ENCODE measurements at places on chromosomes 13 and 19.

GRCh38 chr19:16847430-16847829, 18.2 kb downstream of the SIN3B start:
- DNase-seq, result no peak

DNA sequence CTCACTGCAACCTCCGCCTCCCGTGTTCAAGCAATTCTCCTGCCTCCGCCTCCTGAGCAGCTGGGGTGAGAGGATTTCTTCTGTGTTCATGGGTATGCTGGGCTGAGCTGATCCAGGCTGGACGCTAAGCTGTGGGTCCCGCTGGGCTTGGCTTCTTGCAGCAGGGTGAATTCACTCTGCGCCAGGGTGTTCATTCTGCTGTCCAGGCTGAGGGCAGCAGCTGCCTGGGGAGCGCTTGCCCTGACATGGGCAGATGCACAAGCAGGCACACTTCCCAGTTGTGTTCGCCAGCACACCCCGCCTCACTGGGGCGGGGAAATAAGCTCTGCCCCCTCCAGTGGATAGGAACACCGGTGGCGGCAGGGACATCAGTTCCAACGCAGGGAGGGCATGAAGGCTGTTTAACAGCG, 7.3 kb upstream of the INAFM1 start:
- DNase-seq, result no peak

DNA sequence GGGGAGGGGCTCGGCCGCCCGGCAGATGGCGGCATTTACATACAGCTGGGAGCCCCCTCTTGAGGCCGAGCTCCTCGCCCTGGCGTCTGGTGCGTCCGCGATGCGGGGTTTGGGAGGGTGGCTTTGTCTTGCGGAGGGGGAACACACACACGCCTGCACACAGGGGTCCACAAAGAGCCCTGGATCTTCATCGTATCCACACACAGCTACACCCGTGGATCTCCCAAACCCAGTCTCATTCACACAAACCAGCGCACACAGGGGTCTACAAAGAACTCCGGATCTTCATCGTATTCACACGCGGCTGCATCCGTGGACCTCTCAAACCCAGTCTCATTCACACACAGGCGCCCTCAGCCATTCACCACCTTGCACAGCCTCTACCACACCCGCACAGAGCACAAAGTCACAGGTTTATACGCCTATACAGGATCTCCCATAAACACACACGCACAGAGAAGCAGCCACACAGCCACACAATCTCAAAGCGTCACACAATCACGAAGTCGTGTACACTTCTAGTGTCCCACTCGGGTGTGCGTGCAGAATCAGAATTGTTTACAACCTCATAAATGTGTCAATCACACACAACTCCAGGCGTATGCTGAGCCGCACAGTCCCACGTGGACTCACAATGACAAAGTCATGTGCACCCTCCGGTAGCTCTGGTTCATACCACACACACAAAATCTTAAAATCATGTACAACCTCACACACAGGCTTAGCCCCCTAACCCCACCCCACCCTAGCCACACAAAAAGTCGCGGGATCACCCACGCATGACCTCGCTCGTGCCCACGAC, 550 bp upstream of the DLL3 start:
- DNase-seq, result no peak

GRCh38 chr19:42333975-42334696, 8.7 kb downstream of the MEGF8 start:
- DNase-seq, result no peak

- no peak for DNase-seq
Observed at GRCh38 chr13:88246239-88246638, 575.1 kb downstream of the SLITRK5 start.

DNA sequence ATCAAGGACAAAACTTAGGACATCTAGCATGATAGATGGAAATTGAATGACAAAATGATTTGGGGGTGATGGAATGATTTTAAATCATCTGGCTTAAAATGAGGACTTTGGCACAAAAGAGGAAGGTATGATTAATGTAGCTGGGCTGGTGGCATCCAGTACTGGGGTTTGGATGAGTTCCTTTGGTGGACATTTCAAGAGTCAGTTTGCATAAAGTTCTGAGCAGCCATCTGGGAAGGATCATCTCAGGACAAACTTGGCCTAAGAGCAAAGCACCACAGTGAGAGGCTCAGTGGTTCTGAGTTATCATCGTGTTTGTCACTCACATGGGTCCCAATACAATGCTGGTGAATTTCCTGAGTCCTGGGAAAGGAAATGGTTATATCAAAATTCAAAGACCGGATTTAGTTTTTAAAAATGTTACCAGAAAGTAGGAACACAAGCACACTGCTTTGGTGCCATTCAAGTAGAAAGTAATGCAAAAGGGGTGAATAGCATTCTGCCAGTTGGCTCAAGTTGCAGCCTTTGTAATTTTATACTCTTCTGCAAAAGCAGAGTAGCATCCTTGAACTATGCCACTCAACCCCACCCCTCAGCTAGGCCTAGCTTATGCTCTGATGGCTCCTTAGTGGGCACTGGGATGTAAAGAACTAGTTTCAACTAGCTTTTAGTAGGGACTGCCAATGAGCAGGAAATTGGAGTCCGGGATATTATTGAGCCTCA, 219.0 kb downstream of the COG6 start:
- no peak for DNase-seq

Data from T-helper 17 cell (primary cell).